SK-N-DZ (cell line): ENCODE measurements at places on chromosomes 6 and 20.

GRCh38 chr6:165732696-165733488 is 69.9 kb upstream of the PDE10A start:
- DNase-seq: no peak

GRCh38 chr6:125097186-125097585 is 56.4 kb upstream of the TPD52L1 start:
- no peak for DNase-seq

- DNase-seq: no peak
Measured at GRCh38 chr6:155313602-155314091, 637 bp downstream of the TFB1M start.

DNA sequence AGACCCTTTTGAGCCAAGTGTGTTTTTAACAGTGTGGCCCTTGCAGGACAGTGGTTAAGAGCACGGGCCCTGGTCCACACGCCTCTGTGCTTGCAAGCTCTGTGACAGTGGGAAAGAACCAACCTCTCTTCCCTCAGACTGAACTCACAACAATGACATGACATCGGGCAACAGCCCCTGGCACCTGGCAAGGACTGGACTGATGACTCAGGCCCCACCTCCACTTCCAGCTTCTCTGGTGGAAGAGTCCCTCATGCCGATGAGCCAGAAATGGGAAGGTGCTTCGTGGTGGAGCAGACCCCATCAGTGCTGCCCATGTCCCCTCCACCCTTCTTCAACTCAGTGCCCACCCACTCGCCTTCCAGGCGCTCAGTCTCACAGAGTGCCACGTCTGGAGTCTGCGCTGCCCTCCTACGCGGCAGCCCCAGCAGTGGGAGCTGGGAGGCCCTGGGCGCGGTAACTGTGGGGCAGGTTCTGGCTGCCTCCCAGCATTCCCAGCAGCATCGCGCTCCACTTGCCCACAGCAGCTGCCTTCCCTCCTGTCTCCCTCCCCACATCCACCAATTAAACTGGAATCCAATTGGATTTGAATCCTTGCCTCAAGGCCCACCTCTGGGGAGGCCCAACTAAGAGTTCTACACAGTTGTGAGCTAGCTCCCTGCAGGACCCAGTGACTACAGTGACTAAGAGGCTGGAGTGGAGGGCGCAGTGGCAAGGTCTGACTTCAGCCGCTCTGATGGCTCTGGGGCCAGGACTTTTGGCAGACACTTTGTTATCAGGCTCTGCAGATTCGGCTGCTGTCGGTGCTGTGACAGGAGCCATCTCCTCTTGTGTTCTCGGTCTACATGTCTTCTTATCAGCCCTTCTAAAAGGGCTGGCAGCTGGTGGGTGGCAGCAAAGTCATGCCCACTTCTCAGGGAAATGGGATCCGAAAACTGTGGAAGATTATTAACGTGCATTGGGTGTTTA is 156.8 kb upstream of the MLN start:
- DNase-seq: no peak

GRCh38 chr6:106963544-106963943 is 11.0 kb downstream of the CD24 start:
- no peak for DNase-seq

DNA sequence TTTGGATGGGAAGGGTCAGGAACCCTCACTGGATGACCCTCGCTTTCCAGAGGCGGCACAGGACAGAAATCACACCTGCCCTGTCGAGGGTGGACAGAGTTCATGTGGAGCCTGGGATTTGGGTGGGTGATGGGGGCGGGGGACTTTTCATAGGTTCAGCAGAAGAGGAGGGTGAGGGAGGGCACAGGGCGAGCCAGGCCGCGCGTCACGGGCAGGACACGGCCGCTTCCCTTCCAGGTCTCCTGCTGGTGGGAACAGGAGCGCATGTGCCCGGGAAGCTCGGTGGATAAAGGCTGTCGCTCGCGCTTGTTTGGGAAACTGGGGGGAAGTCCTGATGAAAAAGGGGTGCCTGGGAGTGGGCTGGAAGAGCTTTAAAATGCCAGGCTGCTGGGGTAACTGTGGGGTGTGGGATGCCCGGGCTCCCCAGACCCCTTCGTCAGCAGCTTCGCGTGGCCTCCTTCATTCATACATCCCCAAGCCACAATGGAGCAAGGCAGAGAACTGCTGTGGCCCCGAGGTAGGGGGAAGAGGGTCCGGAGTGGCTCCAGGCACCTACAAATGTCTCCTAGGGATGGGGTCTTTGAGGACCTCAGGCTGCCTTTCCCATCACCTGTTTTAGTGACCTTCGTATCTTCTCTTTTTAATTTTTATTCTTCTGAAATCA is 102.2 kb downstream of the DACT2 start:
- DNase-seq: no peak

GRCh38 chr20:18986146-18986830 is 172.7 kb downstream of the SCP2D1 start:
- DNase-seq: no peak

DNA sequence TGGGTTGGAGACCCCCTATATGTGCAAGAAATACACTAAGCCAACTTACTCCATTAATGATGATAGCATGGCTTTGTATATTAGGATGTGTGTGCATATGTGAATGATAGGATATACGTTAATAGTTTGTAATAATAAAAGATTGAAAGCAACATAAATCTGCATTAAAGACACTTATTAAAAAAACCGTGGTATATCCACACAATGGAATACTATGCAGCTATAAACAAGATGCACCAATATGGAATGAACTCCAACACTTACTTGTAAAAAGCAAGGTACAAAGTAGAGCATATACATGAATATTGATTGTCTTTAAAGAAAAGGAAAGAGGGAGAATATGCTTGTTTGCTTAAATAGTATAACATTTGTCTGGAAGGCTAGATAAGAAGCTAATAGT is 68.0 kb downstream of the UST start:
- DNase-seq: no peak

GRCh38 chr20:38728911-38729642 is 4.8 kb downstream of the SLC32A1 start:
- no peak for DNase-seq

DNA sequence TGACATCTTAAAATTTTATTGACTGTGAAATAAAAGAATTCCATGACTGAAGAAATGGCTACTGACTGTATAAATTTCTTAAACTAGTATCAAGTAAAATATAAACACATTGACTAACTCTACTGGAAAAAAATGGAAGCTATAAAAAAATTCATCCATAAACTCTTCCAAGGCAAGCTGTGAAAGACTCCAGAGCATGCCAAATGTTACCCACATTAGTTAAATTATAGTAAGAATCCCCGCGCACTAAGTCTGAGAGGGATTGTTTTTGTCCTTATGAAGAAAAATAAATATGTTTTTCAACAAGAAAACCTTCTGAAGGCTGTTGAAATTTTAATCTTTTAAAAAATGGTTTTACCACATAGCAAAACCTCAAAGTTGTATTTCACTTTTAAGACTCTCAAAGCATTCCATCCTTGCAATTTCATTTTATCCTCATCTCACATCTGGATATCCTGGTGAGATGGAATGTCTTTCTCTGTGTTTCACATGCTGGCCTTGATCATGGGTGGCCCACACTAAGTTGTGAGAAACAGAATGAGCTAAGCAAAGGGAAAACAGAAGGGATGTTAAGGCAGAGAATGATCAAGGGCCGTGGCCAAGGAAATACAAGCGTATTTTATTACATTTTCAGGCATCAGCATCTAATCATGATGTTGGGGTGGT is 732.5 kb downstream of the KIF16B start:
- DNase-seq: no peak

DNA sequence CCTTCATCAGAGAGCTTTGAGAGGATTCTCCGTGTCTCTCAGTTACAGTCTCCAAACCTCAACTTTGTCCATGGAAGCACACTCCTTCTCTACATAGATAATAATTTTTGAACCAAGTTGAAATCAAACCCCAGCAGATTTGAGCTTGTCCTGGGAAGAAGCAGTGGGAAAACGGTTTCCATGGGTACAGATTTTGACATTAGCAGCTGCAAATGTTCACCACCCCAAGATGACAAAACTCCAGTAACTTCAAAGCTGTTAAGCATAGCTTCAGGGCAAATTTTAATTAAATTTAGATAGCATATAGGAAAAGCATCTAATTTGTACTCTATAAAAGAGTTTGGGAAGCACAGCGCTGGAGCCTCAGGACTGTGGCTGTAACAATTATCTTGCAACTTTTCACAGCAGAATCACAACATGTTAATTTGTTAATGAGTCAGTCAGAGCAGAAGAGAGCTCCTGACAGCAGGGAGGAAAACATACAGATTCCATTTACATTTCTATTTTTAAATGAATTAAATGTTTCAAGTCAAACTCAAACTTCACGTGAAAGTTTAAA is 240.7 kb downstream of the BMP7 start:
- DNase-seq: no peak

DNA sequence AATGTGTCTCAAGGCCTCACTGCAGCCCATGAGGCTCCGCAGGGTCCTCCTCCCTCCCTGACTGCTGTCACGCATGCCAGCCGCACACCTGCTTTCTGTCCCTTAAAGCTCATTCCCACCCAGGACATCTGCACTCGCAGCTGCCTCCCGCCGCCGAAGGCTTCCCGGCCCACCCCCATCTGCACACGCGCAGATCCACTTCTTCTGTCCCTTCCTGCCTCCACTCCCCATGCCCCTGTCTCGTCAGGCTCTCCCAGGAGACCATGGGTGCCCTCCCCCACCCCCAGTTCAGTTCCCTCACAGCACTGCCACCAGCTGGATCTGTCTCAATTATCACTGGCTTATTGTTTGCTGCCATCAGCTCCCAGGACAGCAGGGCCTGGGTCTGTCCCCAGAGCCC is 63.0 kb downstream of the RIPOR3 start:
- peak; percentile 92 for DNase-seq

- DNase-seq: no peak
Measured at GRCh38 chr20:19786311-19786710, 28.3 kb downstream of the RIN2 start.
